MV-4-11 (cell line): ENCODE measurements at places on chromosomes 5 and 9.
A peak's percentile ranks its signal among the peaks of the same experiment; 100 is the strongest.

GRCh38 chr5:124806026-124806372 lies 59.6 kb upstream of the ZNF608 start:
- DNase-seq = no peak

DNA sequence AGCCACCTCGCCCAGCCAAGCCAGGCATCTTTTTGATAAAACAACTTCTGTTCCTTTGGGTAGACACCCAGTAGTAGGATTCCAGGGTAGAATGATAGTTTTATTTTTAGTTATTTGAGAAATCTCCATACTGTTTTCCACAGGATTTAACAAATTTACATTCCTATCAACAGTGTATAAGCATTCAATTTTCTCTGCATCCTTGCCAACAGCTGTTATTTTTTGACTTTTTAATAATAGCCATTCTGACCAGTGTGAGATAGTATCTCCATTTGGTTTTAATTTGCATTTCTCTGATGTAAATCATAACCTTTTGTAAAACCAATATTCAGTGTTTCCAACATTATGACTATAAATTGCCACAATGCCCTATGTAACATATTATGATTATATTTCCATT lies 28.2 kb upstream of the CCNB1 start:
- no peak for DNase-seq

DNA sequence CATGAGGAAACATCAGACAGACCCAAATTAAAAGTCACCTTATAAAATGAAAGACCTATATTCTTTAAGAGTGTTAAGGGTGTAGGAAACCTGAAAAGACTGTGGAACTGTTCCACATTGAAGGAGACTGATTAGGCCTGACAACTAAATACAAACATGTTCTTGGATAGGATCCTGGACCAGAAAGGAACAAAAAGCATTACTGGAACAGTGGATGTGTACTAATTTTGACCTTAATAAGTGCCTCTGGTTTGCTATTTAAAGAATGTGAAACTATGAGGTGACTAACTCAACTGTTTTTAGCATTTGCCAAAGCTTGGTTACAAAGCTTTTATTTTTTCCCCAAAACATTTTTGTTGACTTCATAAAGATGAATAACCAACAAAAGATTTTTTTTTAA lies 340.6 kb downstream of the CAAP1 start:
- no peak for DNase-seq

GRCh38 chr5:20445326-20445860 lies 457.4 kb upstream of the CDH18 start:
- no peak for DNase-seq

DNA sequence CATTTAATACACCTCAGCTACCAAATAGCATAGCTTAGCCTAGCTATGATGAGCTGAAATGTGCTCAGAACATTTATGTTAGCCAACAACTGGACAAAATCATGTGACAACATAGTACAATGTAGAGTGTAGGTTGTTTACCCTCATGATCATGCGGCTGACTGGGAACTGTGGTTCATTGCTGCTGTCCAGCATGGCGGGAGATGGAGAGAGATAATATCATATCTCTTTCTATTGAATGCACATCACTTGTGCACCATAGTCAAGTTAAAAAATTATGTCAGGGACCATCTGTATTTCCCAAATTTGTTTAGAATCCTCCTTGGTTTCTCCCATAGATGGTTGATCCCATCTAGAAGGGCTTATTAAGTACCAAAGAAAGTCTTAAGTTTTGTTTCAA lies 151.1 kb upstream of the ELL2 start:
- DNase-seq = no peak

GRCh38 chr9:6644346-6645104 lies 1.0 kb downstream of the GLDC start:
- DNase-seq = no peak

DNA sequence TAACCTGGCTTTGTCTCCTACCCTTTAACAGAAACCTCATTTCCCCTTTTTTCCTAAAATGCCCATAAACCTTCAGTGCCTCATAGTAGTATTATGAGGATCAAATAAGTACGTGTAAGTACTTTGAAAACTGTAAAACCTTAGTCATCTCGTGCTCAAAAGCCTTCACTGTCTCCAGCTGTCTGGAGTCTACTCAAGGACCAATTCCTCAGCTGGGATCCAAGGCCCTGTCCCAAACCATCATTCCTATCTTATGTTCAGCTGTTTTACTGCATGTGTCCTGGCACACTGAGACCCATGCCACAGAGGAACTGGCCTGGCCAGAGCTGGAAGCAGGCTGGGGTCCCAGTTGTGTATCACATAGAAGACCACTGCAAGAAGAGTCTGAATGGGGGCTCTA lies 15.9 kb downstream of the ADAMTSL1 start:
- no peak for DNase-seq

GRCh38 chr5:142587354-142587965 lies 98.4 kb downstream of the FGF1 start:
- DNase-seq = no peak

DNA sequence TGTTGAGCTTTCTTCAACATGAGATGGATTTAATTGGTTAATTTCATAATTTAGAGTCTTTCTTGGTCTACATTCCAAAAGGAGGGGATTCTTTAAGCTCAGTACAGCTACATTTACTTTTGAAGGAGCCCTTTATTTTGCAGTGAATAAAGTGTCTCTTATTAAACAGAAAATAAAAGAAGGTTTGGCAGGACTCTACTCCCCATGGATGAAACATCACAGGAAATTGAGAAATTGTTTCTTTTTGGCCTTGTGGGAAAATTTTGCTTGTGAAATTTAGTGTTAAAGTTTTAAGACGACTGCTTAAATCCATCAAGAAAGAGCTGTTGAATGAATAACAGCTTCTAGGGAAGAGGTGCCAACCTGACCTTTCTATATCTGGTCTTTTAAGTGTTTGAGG lies 187.7 kb downstream of the NTRK2 start:
- DNase-seq = peak; percentile 45

DNA sequence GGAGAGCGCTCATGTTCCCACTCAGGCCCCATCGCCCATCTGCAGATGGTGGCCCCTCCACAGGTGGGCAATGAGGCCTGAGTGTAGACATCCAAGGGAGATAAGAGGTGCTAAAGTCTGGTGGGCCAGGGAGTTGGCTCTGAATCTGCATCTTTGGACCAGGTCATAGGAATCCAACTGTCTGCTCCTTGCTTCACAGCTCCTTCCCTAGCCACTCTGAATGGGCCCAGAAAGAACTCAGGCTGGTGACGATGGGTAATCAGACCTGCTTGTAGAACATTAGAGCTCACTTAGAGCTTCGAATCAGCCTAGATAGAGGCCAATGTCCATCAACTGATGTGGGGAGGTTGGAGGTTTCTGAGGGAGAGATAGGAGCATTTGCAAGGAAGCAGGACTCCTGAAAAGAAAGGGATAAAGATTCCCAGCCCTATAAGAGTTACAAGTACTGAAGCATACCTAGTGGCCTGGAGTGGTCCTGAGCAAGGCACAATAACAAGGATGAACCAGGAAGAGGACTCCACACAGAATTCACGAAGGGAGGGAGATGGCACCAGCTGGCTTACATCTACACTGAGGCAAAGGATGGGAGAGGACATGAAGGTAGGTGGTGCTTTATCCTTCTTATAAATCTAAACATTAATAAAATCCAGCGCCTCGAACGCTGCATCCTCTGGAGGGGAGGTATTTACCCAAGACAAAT lies 132.8 kb upstream of the ALDH1B1 start:
- DNase-seq = no peak

GRCh38 chr5:78626009-78626571 lies 22.5 kb downstream of the LHFPL2 start:
- DNase-seq = no peak

- DNase-seq = peak; percentile 64
Measured at GRCh38 chr9:78213712-78214111, 22.2 kb upstream of the CEP78 start.

DNA sequence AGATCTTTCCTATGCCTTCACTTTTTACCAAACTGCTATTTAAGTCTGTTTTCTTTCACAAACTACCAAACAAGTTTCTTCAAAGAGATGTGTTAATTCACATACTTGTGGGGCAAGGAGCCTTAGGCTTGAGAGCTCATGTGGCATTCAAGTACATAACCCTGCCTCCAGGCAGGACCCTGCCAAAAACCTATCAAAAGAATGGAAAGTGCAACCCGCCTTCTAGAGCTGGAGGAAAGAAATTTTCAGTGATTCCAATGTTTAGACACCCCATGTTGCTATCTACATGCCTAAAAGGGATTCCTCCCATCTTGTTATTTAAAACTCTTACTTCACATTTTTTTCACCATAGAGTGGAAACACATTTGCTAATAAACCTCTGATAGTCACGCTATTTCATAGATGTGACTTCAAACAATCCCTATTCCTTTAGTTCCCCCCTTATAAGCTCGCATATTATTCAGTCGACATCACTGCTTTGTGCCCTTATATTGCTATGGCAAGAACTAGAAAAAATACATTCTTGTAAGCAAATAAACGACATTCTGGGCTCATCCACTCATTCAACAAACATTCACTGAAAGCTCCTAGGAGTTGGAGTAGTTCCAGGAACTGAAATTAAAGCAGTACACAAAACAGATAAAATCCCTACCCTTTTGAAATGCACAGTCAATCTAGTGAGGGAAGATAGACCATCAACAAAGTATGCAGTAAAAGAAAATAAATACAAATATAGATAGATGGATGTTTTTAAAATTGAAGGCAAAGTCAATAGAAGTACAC lies 518.1 kb downstream of the ELAVL2 start:
- DNase-seq = no peak

- no peak for DNase-seq
Measured at GRCh38 chr5:54093081-54093492, 217.3 kb downstream of the ARL15 start.

- no peak for DNase-seq
Measured at GRCh38 chr9:79939819-79940218, 368.1 kb downstream of the TLE4 start.

- DNase-seq = no peak
Measured at GRCh38 chr9:26673261-26673660, 219.3 kb downstream of the CAAP1 start.

DNA sequence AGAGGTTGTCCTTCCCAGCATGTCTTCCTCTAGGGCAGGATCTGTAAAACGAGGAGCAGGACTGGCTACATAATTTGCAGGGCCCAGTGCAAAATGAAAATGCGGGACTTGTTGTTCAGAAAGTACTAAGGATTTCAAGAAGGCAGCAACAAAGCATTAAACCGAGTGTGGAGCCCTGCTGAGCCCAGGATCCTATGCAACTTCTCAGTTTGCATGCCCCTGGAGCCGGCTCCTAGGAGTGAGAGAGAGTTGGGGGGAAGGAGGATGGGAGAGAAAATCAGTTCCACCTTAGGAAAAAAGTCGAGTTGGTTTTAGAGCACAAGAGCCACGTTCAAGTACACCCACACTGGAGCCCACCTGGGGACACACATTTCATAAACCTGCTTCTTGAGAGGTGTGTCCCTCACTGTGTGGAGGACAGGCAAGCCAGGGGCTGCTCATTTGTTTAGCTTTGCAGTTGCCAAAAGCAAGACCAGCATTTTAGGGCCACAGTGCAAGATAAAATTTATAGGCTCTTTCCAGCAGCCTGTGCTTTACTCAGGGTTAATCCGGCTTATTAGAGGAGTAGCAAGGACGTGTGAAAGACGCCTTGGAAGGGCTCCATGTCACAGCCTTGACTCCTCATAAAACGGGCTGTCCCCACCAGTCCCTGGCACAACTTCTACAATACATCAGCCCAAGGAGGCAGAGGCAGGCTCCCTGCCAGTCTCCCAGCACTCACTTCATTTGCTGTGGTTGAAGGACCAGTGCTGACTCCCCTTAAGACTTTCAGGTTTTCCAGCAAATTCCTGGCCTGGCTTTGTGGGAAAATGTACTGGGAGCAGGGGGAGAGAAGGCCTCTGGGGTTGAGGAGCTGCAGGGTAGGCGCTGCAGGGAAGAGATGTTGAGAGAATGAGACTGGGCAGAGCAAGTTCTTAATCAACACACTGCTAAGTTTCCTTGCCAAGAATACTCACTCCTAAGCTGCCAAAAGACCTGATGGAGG lies 159.7 kb upstream of the SEMA6A start:
- no peak for DNase-seq

GRCh38 chr5:123036391-123037103 lies at the start of gene PPIC:
TSS of gene PPIC (minus strand) at chr5:123036725. CDS start at chr5:123036625, 100 bp downstream.
- no peak for DNase-seq

- DNase-seq = no peak
Measured at GRCh38 chr5:14034963-14035362, 90.5 kb upstream of the DNAH5 start.

- no peak for DNase-seq
Measured at GRCh38 chr9:77738932-77739331, 90.8 kb upstream of the GNA14 start.

GRCh38 chr5:179509239-179509638 lies 41.1 kb upstream of the RUFY1 start:
- peak; percentile 81 for DNase-seq

- no peak for DNase-seq
Measured at GRCh38 chr5:145949474-145949873, 13.1 kb downstream of the SH3RF2 start.

GRCh38 chr5:171855798-171856763 lies 70.5 kb downstream of the SMIM23 start:
- peak; percentile 56 for DNase-seq

GRCh38 chr5:137269274-137269673 lies 229.9 kb downstream of the SPOCK1 start:
- DNase-seq = no peak

GRCh38 chr9:757246-757881 lies 84.1 kb upstream of the DMRT1 start:
- DNase-seq = peak; percentile 36

DNA sequence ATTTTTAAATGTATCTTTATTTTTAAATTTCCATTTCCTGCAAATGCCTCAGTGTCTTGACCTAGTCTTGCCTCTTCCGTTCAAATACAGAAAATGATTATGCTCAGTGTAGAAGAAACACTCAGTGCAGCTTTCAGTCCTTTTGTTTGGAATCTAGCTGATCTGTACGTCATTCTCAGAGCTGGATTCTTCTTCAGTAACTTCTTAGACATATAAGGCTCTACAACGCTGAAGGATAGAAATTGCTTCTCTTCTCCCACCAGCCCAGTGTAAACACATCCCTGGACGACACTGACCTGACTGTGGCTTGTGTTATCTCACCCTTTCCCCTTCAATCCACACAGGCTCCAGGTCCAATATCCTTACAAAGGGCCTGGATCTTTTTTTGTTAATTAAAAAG lies 3.2 kb upstream of the ALDH1B1 start:
- no peak for DNase-seq

- no peak for DNase-seq
Measured at GRCh38 chr5:134594336-134594735, 38.3 kb downstream of the SAR1B start.

GRCh38 chr5:97499605-97500004 lies 316.6 kb upstream of the RIOK2 start:
- no peak for DNase-seq

GRCh38 chr9:92976431-92976830 lies 29.1 kb downstream of the FGD3 start:
- no peak for DNase-seq

DNA sequence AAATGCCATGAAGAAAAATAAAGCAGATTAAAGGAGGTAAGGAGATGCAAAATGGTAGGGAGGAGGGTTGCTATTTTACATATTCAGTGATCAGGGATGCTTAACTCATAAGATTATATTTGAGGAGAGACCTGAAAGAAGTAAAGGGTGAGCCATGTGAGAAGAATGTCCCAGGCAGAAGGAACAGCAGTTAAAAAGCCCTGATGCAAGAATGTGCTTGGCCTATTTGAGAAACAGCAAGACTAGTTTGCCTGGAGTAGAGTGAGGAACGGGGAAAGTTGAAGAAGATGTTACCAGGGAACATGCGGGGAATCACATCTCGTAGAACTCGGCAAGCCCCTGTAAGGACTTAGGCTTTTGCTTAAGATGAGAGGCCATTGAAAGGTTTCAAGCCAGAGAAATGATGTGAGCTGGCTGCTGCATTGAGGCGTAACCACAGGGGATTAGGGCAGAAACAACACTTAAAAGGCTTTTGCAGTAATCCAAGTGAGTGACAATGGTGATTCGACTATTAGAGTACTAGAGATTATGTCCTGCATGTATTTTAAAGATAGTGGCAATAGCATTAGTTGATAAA lies 198.7 kb downstream of the VPS13A start:
- DNase-seq = no peak
